Stimulated activated CD4-positive, alpha-beta T cell treated with anti-CD3 and anti-CD28 coated beads, Interleukin-12 subunit alpha, Interleukin-12 subunit beta, amount 100 ng/mL, for 4 hours (primary cell): ENCODE measurements at places on chromosomes 6 and 20.
A peak's percentile ranks its signal among the peaks of the same experiment; 100 is the strongest.

DNA sequence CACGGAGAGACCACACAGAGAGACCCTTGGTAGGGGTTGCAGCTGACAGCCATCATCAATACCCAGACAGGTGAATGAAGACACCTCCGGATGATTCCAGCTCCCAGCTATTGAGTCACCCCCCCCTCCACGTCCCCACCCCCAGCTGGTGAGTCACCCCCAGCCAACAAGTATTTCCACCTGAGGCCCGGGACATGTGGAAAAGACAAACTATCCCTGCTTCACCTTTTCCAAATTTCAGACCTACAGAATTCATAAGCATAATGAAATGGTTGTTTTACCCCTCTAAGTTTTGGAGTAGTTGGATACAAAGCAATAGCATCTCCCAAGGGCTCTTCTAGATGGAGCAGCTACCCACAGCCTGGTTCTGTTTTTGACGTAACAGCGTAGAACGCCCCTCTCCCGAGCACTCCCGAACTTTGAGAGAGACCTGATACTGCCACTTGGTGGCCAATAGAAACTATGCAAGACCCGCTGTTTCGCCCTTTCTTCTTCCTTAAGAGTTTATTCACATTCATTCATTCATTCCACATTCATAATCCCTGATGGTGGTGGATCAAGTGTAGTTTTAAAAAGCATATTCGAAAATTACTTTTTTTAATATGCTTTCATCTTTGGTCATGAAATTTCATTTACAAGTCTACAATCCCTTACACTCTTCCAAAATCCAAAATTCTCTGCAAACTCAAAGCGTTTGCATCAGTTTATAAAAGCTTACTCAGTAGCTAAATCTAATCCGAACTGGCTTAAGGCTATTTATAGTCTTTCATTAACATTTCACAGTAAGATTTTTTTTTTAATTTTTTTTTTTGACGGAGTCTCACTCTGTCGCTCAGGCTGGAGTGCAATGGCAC lies 15.1 kb upstream of the PPP1R16B start:
- peak; percentile 24 for DNase-seq

- no peak for DNase-seq
Observed at GRCh38 chr6:3351105-3351676, 92.4 kb downstream of the PSMG4 start.

DNA sequence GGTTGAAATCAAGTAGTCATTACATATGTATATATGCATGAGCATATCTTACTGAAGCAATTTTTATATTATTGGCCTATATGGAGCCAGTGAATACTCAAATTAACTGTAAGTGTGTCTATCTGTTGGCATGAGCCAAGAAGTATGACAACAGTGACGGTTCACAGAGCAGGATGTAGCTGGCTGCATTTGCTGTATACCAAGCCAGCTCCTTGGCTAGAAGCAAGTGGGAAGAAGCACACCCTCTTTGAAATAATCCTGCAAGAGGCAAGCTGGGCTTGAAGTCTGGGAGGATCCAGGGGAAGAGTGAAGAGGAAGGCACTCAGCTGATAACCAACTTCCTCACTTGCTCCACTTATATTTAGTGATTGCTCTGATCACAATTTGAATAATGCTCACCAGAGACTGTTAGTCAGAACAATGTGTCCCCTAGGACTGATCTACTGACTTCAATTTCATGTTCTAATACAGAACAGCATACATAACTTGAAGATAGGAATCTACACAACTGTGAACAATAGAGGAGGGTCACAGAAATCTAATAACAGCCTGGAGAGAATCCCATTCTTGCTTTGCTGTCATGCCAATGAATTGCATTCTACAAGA lies 497.3 kb downstream of the PRKN start:
- no peak for DNase-seq

GRCh38 chr6:134394208-134394607 lies 76.3 kb upstream of the SGK1 start:
- no peak for DNase-seq

- no peak for DNase-seq
Observed at GRCh38 chr6:53431704-53432103, 83.0 kb upstream of the ELOVL5 start.

- DNase-seq = no peak
Observed at GRCh38 chr6:28208111-28208659, 16.9 kb upstream of the ZSCAN9 start.

DNA sequence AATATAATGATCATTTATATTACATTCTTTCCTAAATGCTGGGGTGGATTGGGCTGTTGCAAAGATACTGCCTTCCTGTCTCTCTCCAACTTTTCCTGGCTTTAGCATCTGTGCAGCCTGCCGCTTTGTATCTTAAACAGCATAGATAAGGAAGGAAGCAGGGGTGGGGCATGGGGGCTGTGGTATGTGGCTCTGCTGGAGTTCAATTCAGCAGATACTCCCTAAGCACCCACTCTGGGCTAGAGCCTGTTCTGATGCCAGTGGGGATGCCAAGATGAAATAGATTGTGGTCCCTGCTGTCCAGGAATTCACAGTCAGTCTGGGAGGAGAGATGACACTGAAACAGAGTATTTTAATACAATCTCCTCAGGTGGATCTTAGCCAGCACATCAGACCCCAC lies 56.8 kb downstream of the EIF2S2 start:
- no peak for DNase-seq

GRCh38 chr20:39066471-39067242 lies 104.5 kb downstream of the DHX35 start:
- no peak for DNase-seq

DNA sequence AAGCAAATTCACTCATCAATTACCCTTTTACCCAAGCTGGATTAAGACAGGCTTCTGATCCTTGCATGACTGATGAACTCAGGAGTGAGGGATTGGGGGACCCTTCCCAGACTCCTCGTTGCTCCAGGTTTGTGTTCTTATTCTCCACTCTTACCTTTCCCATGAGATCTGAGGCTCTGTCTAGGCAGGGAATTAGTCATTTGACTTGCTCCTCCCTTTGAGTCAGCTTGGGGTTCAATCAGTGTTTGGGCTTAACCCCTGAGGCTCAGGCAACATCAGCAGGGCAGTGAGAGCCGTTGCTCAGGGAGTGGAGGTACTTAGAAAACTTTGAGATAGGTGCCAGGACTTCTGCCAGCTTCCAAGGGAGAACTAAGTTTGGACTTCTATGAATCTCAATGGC lies 20.7 kb upstream of the TOX2 start:
- no peak for DNase-seq

DNA sequence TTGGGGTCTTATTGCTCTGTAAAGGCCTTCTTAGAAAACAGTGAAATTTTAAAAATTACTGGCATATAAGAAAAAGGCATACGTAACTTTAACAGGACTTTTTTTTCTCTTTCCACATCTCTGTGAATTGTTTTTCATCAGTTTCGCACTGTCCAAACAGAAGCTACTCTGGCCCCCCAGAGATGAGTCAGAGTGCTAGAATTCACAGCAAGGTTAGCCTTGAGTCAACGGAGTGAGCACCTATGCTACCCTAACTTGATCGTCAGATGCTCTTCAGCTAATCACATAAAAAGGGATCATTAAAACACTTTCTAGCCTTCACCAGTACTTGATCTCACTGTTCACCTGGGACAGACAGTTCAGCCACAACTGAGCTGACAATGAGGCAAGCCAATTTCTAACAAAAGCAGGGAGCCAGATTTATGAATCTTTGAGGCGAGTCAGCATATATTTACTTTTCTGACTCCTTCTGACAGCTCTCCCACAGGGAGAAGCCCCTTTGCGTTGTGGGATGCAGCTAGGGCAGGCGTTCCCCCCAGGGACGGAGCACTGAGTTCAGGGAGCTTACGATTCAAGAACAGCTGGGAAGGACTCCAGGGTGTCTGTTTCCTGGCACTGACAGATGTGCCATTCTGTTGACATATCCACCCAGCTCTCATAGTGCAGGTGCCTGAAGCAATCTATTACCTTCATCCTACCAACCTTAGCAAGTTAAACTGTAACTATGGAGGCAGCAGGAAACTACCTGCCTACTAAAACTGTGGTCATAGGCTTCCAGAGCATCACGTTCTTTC lies 46.4 kb upstream of the SPDEF start:
- DNase-seq = no peak

DNA sequence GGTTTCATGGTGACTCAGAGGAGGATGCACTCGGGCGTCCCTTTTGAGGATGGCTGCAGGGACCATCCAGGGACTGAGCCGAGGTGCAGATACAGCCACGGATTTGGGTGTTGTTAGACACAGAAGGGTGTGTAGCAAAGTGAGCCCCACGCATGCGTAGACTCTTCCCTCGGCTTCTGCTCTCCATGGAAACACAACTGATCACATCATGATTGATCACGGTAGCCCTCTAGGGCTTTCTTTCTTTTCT lies 606 bp upstream of the ULBP1 start:
- peak; percentile 37 for DNase-seq

DNA sequence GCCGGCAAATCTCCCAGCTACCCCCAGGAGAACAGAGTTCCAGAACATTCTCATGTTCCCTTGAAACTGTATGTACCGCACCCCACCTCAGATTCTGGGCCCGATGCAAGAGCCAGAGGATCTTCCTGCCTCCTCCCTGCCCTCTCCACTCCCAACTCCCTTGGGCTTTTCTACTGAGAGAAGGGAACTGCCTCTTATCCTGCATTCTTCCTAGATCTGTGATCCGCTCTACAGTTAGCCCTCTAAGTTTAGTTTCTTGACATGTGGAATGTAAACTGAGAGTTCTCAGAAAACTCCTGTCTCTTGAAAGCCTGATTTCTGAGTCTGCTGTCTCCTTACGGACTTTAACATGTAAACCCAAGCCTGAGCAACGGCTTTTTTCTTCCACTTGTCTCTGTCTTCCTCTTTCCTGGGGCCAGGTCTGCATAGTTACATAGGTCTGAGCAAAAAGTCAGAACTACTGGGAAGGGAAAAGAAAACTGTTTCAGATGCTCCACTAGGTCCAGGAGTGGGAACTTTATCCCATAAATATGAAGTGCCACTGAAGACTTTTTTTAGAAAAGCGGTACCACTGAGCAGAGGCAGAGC lies 86.5 kb upstream of the TNFAIP3 start:
- no peak for DNase-seq

- DNase-seq = no peak
Observed at GRCh38 chr20:22711971-22712755, 127.8 kb upstream of the FOXA2 start.

- DNase-seq = no peak
Observed at GRCh38 chr6:155483858-155484257, 28.2 kb upstream of the NOX3 start.

GRCh38 chr6:45640081-45640491 lies 262.4 kb upstream of the SUPT3H start:
- DNase-seq = no peak

- no peak for DNase-seq
Observed at GRCh38 chr6:125859727-125860126, 69.0 kb downstream of the NCOA7 start.

DNA sequence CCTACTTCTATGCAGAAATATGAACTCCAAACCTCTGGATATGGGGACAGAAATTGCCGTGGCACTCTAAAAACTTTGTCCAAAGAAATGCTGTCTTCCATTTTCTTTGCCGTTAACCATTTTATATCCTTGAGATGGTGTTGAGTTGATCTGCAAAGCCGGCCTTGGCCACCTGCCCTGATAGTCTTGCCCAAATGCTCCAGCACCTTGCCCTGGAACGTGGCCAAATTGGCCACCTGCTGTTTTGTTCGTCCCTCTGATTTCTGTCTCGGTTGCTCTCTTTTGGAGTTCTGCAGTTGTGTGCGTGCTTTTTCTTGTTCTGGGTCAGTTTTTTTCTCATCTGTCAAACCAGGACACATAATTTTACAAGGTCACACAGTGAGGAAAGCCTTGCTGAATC lies 239.7 kb upstream of the GMDS start:
- DNase-seq = no peak

GRCh38 chr6:154786144-154786868 lies 53.1 kb downstream of the SCAF8 start:
- no peak for DNase-seq

DNA sequence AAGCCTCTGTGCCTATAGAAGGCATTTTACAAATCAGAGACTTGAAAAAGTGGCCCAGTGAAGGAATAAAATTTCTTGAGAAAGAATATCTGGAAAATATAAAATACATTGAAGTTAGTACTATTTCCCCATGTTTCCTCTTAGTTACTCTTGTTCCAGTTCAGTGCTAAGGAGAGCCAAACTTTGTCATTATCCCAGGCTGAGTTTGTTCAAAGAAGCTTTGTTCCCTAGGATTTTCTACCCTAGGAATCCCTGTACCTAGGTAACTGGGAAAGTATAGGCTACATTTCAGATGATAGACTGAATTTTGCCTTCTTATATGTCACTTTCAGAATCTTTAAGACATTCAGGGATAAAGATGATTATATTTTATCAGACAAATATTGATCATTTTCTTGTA lies 1395.7 kb upstream of the MAP3K7 start:
- DNase-seq = no peak

DNA sequence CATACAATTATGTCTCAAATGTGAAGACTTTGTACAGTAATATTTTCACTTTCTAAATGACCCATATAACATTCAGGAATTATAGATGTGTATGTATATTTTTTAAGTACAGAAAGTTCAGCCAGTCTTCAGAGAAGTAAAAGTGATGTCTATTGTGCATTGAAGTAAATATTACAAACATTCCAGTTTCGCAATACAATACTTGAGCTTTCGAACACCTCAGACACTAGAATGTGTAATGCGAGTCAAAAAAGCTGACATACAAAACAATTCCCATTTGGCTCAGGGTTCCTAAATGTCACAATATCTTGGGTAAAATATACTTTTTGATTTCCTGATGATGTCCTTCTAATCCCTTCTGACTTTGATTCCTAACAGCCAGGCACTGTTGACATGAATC lies 101.4 kb downstream of the ZNF217 start:
- DNase-seq = no peak
